Brain (organoid and tissue), 16 donors: ENCODE measurements at places on chromosomes 5 and 9. TPM values are rescaled to one million over a fixed set of nuclear protein-coding genes. Genes with fewer than 3 reads are reported as not detected.

DMRT3 gene
- polyA plus RNA-seq = 0.29 TPM

TRIM32 gene
- 10.3 TPM for polyA plus RNA-seq

AGXT2 gene
- not detected for polyA plus RNA-seq

GCNT4 gene
- 0.17 TPM for polyA plus RNA-seq

SLCO4C1 gene
- 0.12 TPM for polyA plus RNA-seq

GABRP gene
- 0.68 TPM for polyA plus RNA-seq

CA9 gene
- 3.7 TPM for polyA plus RNA-seq

CDC20B gene
- 0.15 TPM for polyA plus RNA-seq

SPINK7 gene
- polyA plus RNA-seq = not detected

TLR4 gene
- 2.0 TPM for polyA plus RNA-seq

PCDHGA5 gene
- 1.0 TPM for polyA plus RNA-seq

SLIT3 gene
- 2.6 TPM for polyA plus RNA-seq

GMCL2 gene
- polyA plus RNA-seq = not detected

AQP7 gene
- 0.66 TPM for polyA plus RNA-seq

CDH6 gene
- 1.9 TPM for polyA plus RNA-seq

PAX5 gene
- 18.7 TPM for polyA plus RNA-seq

IZUMO3 gene
- polyA plus RNA-seq = not detected

ACOT12 gene
- not detected for polyA plus RNA-seq

RIGI gene
- 3.1 TPM for polyA plus RNA-seq

NPDC1 gene
- polyA plus RNA-seq = 210 TPM

PCSK1 gene
- 56.3 TPM for polyA plus RNA-seq

CYLC2 gene
- not detected for polyA plus RNA-seq
